CD4-positive, alpha-beta T cell treated with Interleukin-15 for 1 hour (primary cell): ENCODE measurements at places on chromosomes 2 and 18.

- peak; percentile 37 for DNase-seq
These were observed 83.1 kb downstream of the FBXO15 start for GRCh38 chr18:74064510-74064909.

- DNase-seq: no peak
These were observed 540 bp downstream of the SOX11 start for GRCh38 chr2:5692561-5693286.

DNA sequence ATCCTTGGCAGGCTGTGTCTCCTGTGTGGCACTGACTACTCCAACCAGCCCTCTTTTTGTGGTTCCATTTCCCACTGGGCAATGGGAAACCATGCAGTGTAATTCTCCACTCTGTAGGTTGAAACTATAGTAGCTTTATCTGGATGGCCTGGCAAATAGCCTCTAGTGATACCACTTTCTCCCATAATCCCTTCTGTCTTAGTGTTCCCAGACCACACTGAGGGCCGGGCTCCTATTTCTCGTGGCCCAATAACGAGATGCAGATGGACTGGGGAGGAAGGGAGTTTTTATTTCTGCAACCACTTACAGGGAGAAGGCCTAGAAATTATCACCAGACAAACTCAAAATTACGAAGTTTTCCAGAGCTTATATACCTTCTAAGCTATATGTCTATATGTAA lies 24.7 kb downstream of the SKA1 start:
- no peak for DNase-seq

DNA sequence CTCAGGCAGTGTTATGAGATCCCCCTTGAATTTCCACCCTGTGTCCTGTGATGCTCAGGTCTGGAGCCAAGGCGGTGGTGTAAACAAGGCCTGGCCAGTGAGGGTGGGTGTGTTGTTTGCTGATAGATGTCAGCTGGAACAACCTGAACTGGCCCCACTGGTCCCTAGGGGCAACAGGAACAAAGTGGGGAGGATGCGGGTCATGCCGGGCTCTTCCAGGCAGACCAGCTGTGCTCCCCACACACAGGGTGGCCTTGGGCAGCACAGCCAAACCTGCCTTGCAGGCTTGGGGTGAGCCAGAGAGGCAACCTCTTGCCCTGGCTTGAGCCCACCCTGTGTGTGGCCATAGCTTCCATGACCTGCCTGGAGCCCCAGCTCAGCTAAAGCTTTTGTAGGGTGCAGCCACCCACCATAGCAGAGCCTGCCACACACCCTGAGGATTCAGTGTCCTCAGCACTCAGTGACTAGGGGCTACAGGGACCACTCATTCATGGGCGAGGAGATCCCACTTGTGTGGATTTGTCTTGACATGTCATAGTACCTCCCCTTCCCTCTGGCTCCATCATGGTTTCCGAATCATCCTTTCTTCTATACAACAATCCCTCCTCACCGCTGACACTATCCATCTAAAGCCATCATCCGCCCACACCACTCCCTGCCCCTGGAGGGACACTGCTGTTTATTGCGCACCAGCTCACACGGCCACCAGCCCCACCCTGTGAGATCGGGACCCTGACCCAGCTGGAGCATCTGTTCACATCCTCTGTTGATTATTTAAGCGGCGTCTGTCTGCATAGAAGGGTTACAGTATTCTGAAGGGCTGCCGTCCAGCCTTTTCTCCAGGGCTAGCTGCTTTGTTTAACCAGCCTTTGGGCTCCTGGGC lies 268.8 kb downstream of the CYP26B1 start:
- DNase-seq: no peak

DNA sequence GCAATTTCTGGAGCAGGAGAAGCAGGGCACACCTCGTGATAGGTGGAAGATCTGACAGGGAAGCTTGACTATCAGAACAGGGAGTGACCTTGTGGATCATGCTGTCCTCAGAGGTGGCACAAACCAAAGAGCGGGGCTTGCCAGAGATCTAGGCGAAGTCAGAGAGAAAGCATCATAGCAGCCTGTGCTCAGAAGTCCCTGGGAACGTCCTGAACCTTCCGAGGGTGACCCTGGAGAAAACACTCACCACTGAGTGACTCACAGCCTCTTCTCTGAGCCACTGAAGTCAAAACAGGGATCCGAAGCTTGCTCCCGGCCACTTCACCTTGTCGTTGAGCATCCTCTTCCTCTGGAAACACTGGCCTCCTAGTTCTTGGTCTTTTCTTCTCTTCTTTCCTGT lies 56.7 kb downstream of the IL1R2 start:
- no peak for DNase-seq

DNA sequence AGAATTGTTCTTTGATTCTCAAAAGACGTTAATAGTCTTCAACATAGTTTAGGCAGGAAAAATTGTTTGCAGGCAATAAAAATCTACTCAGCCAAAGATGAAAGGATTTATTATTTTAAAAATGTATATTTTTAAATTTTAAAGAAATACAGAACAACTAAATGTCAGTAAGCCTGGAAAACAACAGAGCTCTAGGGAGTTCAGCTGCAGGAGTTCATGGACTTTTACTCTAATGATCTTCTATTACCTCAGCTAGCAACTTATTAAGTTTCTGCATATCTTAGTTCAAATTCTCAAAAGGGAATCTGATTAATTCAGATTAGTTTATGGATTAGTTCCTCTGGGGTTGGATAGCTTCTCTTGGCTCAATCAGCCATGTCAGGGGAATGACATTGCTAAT lies 17.9 kb upstream of the XIRP2 start:
- no peak for DNase-seq

DNA sequence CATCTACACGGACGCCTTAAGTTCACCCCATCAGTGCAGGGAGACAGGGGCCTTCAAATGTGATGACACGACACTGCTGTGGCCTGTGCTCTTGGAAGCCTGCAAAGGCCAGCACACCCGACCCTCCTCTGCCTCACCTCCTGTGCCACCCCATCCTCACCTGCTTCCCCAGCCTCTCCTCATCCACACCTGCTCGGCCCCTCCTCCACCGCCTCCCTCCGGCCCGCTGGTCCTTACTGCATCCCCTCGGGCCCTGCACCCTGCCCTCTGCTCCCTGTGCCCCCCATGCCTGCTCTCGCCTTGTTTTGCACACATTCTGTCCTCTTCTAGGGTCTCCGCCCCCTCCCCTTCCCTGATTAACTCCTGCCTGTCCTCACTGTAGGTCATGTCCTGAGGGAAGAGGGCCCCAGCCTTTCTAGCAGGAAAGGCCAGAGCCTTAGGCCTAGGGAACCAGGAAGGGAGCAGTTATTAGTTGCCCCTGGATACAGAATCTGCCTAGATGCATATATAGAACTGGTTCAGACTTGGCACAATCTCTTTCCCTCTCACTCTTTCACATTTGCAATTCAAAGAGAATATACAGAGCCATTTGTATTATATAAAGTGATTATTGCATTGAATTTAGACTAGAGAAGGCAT lies 39.4 kb downstream of the TRAPPC12 start:
- no peak for DNase-seq

- DNase-seq: no peak
These were observed 364.6 kb downstream of the LRP1B start for GRCh38 chr2:141766225-141766624.

DNA sequence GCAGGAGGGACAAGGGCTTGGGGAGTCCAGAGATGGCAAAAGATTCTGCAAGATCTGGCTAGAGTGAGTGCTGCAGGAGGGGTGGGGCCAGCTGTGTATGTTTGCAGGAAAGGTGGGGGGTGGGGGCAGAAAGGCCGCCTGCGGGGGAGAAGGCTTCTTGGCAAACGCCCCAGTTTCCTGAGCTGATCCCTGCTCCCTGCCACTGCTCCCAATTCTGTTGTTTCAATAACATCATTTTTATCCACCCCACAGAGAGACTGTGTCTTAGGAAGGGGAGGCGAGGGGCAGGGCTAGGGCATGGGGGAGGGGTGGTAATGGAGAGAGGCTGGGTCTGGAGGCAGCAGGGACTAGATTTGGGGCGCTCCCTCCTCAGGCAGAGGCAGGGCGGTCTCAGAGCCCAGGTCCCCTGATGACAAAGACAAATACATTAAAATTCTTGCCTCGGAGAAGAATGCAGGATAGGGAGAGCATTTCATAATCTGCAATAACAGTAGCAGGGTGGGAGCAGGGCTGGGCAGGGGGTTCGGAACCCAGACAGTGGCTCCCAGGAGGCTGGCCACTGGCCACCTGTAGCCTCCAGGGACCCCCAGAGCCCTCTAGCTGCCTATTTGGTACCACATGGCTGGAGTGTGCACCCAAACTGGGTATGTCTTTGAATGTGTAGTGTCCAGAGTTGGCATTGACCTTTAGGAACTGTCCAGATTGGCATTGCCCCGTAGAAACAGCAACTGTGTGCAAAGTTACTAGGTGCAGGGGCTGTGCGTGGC lies 2.1 kb upstream of the WNT6 start:
- no peak for DNase-seq

DNA sequence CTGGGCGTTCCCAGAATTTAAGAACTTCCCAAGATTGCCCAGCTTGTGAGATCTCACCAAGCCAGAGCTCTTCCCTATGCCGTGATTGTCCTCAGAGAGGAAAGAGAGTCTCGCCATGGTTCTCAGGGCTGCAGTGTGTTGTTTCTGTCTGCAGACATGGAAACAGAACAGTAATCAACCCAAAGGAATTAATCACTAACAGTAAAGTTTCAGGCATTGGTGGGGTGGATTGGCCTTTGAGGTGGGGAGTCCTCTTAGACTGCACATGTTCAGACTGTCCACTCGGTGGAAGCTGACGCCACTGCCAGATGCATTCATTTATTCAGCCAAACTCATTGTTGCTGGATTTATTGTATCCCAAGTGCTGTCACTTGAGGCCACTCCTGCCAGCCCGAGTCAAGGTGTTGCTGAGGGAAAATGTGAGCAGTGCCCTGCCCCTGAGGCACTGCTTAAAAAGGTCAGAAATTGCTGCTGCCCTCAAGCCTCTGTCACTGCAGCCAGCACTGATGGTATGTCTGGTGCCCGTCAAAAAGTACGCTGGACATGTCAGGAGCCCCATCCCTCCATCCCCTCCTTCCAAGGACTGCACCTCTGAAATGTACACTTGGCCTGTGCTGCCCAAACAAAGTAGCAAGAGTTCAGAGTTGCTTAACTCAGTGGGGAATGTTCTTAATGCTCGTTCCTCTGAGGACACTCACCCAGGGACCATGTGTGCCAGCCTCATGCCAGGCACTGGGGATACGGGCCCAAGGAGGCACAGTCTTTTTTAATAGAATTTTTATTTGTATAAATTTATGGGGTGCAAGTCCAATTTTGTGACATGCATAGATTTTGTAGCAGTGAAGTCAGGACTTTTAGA lies 201.0 kb downstream of the GLI2 start:
- DNase-seq: no peak

DNA sequence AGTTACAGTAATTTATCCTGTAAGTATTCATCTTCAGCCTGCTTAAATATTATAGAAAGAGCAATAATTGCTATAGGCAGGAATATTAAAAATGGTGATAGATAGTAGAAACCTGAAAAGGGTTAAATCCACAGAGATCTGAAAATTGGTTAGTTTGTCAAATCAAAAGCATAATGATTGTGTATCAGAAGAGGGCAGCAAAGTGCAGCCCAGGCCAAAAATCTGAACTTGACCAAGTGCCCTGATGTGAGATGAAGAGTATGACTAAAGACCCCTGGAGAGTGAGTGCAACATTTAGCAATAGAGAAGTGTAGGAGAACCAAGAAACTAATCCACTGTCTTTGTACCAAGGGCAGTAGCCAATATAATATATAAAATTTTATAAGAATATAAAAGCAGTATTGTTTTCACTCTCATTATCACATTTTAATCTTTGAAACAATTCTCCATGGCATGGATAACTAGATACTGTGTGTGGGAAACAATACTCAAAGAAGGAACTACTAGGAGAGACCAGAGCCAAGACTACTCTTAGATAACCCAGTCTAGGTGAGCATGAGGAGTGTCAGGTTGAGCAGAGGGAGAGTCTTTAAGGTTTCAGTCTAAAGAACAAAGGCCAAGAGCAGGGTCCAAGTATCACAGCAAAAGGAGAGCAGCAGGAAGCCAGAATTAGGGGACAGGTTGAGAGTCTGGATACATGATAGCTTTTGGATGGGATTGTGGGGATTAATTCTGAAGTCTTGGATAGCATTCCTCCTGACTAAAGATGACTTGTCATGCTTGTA lies 148.7 kb downstream of the CALCRL start:
- no peak for DNase-seq

DNA sequence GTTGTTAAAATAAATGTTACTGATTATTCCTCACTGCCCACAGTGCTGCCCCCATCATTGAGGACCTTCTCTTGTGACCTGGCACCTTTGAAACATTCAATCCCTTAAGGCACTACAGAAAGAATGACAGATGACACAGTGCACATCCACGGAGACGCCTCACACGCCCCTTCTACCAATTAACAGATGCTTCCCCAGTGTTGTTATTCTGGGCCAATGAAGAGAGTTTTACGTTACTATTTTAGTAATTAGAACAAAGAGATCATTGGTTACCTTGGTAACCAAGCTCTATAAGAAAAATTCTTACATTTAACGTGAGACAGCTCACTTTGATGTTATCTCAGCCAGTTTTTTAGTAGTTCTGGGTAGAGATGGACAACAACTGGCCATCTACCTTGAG lies 152.0 kb downstream of the ZNF236 start:
- no peak for DNase-seq

DNA sequence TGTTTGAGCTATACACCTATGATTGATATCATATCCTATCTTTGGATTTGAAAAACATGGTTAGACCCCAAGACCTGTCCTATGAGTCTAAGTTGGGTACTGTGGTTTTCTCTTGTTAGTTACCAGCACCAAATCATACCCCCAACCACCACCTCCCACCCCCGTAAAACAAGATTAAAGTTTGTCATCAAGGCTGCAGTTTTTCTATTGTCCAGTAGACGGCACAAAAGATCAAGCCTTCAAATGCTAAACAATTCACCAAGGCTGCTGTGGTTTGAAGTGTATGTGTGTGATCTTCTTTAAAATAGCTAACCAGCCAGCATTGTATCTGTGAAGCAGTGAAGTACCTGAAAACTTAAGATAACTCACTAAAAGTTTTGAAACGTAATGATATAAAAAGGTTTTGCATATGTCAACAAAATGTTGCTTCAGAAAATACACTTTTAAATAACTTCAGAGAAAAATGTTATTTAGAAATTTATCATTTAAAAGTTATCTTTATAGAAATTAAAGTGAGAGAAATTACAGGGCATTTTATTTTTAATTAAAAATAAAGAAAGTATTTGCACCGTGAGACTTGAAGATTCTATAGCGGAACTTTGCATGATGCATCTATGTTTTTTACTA lies 5.8 kb upstream of the MEIS1 start:
- DNase-seq: no peak

- DNase-seq: no peak
These were observed 23.8 kb downstream of the AKAIN1 start for GRCh38 chr18:5173236-5173635.

GRCh38 chr2:146990311-146991054 lies 854.3 kb upstream of the ACVR2A start:
- no peak for DNase-seq

- DNase-seq: peak; percentile 54
These were observed 7.8 kb downstream of the MTHFD2 start for GRCh38 chr2:74206180-74206688.

- no peak for DNase-seq
These were observed 43.9 kb upstream of the RFX8 start for GRCh38 chr2:101518578-101519492.

- DNase-seq: no peak
These were observed 40.2 kb upstream of the ZNF521 start for GRCh38 chr18:25392192-25392591.
